NB4 (cell line): ENCODE measurements at places on chromosomes 4 and X.

DNA sequence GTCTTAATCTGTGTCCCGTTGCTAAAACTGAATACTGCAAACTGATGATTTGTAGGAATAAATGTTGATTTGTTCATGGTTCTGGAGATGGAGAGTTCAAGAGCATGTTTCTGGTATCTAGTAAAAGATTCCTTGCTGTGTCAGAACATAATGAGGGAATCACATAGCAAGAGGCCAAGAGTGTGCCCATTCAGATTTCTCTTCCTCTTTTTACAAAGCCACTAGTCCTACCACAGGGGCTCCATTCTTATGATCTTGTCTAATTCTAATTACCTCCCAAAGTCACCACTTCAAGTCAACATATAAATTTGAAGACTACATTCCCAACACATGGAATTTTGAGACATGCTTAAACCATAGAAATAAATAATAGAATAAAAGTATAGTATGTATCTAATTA, 608.8 kb upstream of the EPHA5 start:
- peak; percentile 2 for DNase-seq

- DNase-seq, result no peak
Measured at GRCh38 chr4:93828995-93829819, 654 bp downstream of the ATOH1 start.

DNA sequence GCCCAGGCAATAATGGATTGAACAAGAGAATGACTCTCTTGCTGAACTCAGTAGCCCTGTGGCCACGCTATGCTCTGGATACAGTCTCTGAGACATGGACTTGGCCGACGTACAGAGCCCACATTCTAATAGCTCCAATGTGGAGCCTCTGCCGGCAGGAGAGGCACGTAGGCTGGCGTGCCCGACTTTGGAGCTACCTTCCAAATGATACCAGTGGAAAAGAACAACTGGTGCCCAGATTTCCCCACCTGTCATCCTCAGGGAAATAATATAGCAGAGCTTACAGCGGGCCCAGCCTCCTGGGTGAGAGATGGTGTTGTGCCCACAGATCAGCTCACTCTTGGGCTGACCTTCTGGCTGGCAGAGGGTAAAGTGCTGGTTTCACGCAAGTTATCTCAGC, 10.6 kb downstream of the NDP start:
- DNase-seq, result no peak

DNA sequence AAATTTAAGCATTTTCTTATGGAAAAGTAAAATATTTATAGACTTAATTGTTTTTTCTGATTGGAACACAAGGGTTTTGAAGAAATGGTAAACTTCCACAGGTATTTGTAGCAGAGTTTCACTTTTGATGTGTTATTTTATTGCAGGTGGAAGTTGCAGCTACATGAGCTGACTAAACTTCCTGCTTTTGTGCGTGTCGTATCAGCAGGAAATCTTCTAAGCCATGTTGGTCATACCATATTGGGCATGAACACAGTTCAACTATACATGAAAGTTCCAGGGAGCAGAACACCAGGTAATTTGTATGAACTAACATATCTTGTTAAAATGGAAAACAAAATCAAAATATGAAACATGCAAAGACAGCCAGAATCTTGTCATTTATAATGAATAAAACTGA, 117.4 kb downstream of the DIPK2B start:
- peak; percentile 8 for DNase-seq

GRCh38 chr4:119585771-119586170, 42.8 kb downstream of the PDE5A start:
- no peak for DNase-seq

DNA sequence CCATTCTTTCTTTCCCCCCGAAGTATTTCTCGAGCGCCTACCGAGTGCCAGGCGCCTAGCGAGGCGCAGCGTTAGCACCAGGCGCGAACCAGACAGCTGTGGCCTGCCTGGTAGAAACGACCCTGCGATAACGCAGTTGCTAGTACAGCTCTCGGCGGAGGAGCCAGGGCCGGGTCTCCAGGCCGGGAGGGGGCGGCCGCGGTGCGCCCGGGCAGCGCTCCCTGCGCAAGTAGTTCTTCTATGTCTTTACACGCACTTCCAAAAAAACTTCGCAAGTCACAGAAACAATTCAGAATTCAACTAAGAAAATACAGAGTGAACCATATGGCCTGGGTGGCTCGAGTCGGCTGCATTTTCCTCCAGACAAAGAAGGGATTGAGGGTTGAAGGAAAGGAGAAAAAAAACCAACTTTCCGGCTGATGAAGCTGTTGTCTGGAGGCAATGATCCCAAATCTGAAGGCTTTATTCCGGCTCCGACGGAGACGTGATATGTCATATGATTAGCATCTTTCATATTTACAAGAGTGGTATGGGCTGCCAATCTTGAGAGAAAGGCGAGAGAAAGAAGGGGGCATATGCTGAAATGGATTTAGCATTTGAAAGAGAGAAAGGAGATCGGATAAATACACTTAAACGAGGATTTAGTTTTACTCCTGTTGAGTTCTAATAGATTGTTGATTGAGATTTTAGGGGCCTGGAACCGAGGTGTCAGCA, 7.2 kb upstream of the NEUROG2 start:
- peak; percentile 80 for DNase-seq

GRCh38 chrX:63354484-63354883, 3.4 kb upstream of the SPIN4 start:
- DNase-seq, result peak; percentile 15

- DNase-seq, result no peak
Measured at GRCh38 chr4:7539186-7539585, 104.5 kb upstream of the PSAPL1 start.

- peak; percentile 40 for DNase-seq
Measured at GRCh38 chrX:68462653-68463052, 29.4 kb upstream of the OPHN1 start.

- no peak for DNase-seq
Measured at GRCh38 chr4:95267081-95267480, 281.7 kb downstream of the UNC5C start.

DNA sequence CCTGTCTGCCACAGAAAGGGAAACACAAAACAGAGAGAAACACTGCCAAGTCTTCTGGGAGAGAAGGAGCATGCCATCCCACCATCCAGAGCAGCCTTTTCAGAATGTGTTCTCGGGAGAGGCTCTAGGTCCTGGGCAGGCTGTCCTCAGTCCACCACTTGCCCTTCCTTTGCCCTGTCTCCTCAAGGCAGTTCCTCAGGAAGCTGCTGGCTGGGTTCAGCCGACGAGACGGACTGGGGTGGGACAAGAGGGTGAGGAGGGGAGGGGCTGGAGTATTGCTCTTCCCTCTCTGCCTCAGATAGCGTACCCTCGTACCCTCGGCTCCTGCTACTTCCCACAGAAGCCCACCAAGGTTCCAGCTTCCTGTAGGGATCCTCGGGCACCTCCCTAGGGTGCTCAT, 26.6 kb upstream of the LGI2 start:
- no peak for DNase-seq

DNA sequence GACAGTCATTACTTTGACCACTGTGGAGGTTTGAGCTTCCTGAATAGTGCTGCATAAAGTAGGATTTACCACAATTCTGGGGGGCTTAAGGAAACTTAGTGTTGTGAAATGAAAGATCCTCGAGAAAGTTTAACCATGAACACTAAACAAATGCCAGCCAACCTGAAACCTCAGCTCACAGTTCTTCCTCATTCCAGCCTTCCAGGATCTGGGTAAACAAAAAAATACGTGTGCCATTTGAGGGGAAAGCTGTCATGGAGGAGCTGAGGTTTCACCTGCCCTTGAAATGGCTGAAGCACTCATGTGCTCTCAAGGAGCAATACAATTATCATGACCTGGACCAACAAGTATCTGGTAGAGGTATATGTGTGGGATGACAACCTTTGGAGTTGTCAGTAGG, 142.7 kb downstream of the NPNT start:
- DNase-seq, result no peak

- DNase-seq, result no peak
Measured at GRCh38 chr4:100605144-100605543, 87.3 kb upstream of the EMCN start.

GRCh38 chr4:104494185-104494584, 509 bp downstream of the CXXC4 start:
- no peak for DNase-seq

DNA sequence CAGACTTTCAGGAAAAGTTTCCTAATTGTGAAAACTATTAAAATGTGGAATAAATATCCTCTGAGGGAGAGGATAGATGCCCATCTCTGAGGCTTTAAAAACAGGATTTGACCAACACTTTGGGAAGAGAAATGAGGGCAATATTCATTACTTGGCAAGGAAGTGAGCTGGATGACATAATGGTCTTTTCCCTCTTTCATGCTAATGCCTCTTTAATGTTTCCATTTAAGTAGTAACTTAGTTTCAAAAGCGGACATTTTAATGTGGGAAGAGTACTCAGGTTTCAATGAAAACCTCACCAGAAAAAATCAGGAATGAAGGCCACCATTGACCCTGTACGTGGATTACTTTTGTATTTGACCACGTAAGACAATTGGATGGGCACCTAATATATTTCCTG, 503.3 kb downstream of the ANKRD50 start:
- no peak for DNase-seq

DNA sequence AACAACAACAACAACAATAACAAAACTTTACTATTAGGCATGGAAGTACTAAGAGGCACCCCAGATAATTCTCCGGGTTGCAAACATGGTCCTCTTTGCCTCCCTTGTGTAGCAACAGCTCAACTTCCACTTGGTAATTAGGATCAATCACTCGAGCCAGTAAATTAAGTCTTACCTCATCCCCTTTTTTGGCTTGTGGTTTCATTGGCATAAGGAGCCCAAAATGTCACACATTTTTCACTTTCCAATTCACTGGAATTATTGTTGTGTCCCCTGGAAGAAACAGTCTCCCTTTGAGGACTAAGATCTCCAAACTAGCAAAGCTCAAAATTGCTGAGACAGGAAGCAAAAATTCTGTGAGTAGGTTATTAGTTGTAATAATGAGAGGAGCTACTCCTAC, 49.2 kb upstream of the HSD17B10 start:
- DNase-seq, result no peak
